ENCODE measurements at places on chromosomes 11 and 22.
A peak's percentile ranks its signal among the peaks of the same experiment; 100 is the strongest.

DNA sequence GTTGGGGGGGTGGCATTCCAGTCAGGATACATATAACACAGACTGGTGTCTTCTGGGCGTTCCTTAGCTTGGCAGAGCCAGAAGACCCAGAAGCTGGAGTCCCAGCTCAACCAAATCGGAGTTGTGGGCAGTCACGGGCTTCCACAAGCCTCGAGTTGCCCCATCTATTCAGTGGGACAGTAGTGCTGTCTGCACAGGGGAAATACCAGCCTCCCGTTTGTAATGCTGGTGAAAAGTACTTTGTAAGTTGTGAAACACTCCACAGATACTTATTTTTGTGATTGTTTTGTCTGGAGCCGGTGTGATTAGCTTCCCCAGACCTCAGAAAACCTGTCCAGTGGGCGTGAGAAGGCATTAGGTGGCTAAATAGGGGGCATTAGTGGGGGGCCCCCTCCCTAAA lies 13.6 kb downstream of the DGKZ start:
- DNase-seq: no peak

DNA sequence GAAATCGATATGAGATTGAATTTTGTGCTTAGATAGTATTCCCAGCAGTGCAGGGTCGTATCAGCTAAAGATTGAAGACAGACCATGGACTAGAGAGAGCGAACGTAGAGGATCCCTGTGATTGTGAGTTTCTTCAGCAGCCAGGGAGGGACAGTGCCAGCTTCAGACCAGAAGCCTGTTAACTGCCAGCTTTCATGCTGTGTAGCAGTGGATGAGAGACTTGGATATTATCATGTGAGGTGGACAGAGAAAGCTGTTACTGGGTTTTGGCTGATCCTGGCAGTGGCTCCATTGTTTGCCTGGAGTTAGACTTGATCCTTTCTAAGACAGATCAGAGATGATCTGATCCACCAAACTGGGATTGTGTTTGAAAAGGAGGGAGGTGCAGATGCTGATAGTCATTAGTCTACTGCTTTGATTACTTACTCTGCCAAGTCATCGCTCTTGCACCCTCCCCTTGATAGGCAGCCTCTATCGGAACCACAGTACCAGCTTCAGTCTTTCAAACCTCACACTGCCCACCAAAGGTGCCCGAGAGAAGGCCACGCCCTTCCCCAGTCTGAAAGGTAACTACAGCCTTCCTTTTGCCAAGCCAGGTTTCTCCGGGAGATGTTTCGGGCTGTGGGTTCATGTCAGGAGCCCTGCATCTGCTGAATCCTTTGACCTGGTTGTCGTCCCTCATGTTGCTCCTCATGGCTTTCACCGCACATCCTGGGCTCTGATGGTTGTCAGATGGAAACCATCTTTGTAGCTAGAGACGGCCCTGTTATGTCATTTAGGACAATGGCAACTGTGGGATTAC lies 16.2 kb downstream of the MADD start:
- DNase-seq: no peak

- no peak for DNase-seq
Measured at GRCh38 chr11:77747381-77747969, 73.0 kb downstream of the RSF1 start.

DNA sequence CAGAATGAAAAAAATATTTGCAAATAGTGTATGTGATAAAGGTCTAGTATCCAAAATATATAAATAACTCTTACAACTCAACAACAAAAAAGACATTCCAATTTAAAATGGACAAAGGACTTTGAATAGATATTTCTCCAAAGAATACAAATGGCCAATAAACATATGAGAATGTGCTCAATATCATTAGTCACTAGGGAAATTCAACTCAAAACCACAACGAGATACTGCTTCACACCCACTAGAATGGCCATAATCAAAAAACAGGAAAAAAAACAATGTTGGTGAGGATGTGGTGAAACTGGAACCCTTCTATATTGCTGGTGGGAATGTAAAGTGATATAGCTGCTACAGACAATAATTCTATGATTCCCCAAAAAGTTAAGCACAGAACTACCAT lies 38.6 kb upstream of the RPS13 start:
- no peak for DNase-seq

DNA sequence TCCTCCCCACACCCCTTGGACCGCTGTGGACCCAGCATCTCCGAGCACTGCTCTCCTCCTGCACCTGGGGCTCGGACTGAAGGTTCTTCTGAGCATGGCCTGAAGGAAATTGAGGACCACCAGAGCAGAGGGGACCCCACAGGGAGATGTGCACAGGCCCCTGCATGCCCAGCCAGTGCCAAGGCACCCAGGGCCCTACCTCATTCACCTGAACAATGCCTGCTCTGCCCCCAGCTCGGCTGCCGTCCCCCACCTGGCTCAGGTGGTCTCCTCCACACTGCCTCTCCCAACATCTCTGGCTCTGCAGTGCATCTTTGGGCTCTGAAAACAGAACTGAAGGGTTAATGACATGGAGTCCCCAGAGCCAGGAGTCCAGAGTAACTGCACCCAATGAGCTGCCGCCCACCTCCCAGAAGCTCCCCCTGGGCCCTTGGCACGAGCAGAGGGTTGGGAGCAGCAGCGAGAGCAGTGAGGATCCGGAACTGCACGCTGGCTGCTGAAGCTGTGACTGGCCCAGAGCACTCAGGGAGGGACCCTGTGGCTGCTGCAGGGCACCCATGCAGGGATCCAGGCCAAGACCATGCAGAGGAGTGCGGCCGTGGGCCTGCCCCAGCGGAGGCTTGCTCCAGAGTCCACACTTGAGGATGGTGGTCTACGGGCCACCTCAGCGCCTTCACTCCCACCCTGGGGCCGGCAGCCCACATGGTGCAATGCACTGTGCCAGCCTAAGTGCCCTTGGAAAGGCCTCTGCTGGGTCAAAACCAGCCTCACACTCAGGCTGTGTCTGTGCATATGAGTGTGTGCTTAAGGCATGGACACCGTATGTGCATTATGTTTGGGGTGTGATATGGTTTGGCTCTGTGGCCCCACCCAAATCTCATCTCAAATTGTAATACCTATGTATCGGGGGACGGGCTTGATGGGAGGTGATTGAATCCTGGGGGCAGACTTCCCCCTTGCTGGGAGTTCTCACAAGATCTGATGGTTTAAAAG lies 686.1 kb downstream of the TBC1D22A start:
- DNase-seq: no peak

DNA sequence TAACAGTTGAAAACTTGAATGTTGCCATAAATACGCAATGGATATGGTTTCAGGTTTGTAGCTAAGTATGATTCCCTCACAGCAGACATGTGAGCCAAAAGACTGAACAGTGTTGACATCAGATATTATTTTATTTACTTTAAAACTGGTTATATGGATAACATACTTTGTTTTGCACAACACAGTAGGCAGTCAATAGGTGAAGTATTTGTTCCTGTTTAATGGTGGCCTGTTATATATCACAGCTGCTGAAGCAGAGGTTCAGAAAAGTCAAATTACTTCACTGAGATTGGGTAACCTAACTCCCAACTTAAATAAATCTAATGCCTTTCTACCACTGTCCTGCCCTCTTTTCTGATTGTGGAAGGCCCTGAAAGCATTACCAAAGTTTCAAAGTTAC lies 44.6 kb downstream of the YAP1 start:
- DNase-seq: no peak

DNA sequence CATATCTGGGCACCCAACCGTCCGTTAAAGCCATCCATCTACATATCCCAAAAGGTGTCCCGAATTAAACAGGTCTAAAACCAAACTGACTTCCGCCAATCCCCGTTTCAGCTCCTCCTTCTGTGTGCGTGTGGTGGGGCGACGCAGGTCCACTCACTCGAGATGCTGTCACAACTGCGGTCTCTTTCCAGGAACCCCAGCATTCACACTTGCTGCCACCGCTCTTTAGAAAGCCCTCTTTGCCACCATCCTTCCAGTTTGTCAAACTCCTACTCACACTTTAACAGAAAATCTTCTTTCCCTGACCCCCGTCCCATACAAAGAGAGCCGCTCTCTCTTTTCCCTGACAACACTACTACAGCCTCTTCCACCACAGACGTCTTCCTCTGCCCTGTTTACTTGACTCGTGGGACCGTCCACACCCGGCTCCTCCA lies 467 bp downstream of the ESS2 start:
- DNase-seq: no peak

GRCh38 chr11:122094836-122095235 lies 21.2 kb downstream of the BLID start:
- no peak for DNase-seq

GRCh38 chr11:40924915-40925314 lies 534.5 kb downstream of the LRRC4C start:
- no peak for DNase-seq

DNA sequence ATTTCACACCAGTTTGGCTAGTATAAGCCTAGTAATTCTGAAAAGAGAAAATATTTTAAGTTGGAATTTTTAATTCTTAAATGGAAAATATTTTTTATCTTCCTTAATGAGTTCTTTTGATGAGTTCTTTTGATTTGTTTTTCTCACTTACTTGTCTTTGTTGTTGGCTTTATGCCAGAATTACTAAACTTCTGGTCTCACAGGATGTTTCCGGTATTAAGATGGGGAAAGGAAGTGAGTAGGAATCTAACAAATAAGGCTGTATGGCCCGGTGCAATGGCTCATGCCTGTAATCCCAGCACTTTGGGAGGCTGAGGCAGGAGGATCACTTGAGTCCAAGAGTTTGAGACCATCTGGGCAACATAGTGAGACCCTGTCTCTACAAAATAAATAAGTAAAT lies 106.4 kb downstream of the ARHGAP42 start:
- no peak for DNase-seq

DNA sequence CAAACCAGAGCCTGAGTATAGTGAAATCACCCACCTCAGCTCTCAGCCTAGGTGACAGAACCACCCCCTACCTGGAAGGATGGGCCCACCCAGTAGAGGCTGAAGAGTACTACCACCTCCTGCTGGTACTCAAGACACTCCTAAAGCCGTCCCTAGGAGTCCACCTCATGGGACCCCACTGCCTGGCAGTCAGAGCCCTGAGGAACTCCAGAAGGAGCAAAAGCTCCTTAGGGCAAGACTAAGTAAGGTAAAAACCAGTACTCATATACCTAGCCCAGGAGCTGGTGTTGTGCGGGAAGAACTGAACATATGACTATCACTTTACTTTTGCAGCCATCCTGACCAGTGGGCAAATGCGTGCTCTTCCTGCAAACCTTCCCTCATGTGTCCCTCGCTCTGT lies 36.3 kb downstream of the HIRA start:
- no peak for DNase-seq

DNA sequence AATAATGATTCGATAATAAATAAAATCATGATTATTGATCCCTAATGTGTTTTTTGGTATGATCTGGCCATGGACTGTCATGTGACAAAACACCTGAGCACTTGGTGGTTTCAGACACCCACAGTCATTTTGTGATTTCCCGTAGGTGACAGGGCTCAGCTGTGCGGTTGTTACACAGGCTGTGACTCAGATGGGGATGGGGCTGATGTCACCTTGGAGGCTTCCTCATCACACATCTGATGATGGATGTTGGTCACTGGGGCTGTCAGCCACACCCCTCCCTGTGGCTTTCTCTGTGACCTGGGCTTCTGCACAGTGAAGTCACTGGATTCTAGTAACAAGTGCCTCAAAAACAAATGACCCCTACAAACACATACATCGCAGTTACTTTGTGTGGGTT lies 995.1 kb downstream of the BRD1 start:
- no peak for DNase-seq

DNA sequence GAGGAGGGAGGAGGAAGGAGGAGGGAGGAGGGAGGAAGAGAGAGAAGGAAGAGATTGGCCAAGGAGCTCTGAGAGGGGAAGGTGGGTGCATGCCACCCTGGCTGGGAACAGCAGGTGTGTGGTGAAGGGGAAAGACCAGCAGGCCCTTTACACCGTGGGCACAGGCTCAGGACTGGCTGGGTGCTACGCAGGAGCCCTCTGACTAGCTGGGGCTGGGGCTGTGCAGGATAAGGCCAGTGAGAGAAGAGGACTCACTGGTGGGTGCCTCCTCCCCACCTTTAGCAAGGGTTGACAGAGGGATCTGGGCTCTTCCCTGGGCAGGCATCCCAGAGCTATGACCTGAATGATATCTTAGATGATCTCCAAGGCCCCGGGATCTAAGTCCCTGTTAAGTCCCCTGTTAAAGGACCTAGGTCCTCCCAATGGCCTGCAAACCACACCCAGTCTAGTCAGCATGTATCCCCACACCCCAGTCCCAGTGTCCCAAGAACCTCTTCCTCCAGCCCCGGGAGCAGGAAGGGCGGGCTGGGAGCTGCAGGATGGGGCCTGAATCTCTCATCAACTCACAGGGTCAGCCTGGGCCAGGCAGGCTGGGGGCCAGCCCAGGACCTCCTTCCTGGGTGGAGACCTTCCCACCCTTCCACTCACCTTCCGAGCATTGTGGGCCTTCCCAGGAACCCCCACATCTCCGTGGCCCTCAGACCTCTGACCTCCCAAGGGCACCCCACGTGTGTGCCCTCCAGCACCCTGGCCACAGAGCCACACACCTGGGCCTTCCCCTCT lies 55.4 kb downstream of the CDKN1C start:
- DNase-seq: no peak

- DNase-seq: peak; percentile 65
Measured at GRCh38 chr11:66579017-66579606, 10.7 kb upstream of the CTSF start.

DNA sequence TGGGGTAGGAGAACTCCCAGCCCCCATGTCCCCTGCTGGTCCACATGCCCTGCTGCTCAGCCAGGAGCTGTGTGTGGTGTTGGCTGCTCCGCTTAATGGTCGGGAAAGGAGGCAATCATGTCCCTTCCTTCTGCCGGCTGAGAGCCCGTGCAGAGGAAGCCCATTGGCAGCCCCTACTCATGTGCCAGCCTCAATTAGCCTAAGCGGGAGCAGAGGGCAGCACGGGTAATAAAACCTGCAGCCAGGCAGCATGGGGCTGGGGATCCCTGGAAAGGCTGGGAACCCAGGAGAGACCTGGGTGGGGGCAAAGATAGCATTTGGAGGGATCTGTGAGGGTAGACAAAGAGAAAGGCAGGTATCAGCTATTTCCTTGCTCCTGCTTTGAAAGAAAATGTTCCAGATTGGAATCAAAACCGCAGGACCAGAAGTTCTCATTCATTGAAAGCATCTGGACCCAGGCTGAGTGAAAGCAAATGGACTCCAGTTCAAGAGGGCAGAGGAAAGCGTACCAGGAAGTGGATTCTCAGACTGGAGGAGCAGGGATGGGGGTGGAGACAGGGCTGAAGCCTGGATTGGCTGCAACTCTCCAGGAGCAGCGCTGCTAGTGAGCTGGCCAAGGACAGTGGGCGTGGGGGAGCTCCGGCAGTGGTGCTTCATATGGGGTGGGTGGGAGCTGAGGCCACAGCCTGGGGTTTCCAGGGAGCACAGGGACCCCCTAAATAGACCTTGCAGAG lies 103.4 kb upstream of the NECTIN1 start:
- DNase-seq: peak; percentile 47

- DNase-seq: no peak
Measured at GRCh38 chr11:84137960-84138359, 851.8 kb upstream of the CCDC90B start.

DNA sequence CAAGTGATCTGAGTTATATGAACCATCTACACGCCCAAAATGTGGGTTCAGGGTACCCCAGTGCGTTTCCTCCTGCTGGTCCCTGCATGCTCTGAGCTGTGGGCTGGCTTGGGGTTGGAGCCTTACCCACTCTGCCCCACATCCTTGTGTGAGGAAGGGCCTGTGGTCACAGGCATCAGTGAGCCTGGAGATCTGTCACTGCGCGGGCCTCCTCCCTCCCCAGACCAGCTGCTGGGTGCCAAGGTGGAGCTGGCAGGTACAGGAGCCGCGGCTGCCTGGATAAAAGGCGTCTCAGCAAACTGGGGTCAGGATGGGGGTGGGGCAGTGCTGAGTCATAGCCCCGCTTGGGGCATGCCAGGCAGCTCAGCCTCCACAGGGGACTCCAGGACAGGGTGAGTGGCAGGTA lies 17.9 kb downstream of the GNAZ start:
- DNase-seq: peak; percentile 14

All from MG63 (cell line).